AML-193 (cell line): ENCODE measurements at places on chromosomes 11 and 22.

DNA sequence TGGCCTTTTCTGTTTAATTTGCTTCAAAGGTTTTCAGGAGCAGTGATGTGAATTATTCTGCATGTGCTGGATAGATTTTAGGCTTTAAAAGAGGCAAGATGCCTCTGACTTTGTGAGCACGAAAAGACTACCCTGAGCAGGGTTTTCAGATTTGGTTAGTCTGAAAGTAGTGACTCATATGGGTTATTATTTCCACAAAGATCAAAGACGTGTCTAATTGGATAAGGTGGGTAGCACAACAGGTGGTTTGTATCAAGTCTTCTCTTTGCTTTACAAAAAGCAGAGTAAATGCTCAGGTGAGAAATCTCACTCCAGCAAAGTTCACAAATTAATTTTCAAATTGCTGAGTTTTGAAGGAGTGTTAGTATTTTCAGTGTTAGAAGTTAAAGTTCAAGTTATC is 37.6 kb upstream of the DBX1 start:
- DNase-seq, result no peak

DNA sequence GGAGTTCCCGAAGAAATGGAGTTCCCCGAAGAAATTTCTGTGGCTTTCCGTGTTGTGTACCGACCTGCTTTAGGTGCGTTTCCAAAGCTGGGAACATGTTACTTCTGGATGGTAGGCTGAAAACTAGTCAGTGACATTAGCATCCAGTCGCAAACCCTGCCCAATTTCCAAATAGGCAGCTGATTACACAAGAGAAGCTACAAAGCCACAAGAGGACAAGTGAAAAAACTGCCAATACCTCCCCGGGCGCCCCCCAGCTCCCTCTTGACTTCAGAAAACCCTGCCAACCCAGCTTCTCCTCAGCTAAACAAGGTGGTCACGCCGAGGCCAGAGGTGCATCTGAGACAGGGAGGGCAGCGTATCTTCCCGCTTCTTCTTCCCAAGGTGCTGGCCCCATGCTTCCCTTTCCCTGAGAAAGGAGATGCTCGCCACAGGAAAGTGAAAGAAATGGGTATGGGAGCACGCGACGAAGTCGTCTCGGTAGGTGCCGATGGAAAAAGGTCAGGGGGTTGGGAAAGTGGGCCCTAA is 551 bp downstream of the AGBL2 start:
- DNase-seq, result peak; percentile 62

- DNase-seq, result no peak
Observed at GRCh38 chr11:1807264-1807995, 27.4 kb upstream of the SYT8 start.

GRCh38 chr11:103988595-103988969 is 47.9 kb upstream of the DDI1 start:
- DNase-seq, result no peak

DNA sequence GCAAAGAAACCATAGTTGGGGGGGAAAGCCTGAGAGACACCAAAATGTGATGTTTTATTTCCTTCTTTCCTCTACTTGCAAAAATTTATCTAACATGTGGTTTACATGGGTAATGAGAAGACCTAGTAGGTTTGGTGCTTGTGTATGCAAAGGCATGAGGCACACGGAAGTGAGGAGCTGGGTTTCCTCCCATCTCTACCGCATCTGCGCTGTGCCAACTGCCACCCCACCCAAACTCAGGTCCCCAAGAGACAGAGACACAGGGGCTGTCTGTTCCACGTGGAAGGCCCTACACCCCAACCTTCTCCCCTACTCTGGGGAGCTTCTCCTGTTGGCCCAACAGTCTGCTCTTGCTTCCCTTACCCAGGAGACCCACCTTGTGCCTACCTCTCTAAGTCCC is 4.8 kb downstream of the RTL6 start:
- DNase-seq, result no peak

DNA sequence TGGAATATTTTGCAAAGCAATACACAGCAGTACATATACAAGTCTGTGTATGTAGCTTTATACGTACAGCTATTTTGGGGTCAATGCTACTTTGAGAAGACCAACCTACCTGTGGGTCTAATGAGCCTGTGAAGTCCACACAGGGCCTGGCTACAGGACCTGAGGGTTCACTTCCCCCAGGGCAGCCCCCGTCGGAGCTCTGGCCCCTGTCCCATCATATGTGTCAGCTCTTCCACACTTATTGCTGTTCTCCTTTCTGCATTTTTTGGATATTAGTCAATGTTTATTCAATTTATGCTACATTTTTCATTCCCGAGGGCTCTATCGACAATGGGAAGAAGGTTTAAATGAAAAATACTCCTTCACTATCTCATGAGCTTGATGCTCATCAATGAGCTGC is 1473.6 kb downstream of the BRD1 start:
- no peak for DNase-seq

- no peak for DNase-seq
Observed at GRCh38 chr22:48432781-48433518, 1394.7 kb downstream of the BRD1 start.

- no peak for DNase-seq
Observed at GRCh38 chr11:20937826-20938225, 268.4 kb downstream of the NELL1 start.

GRCh38 chr11:119027561-119028345 is 2.9 kb downstream of the SLC37A4 start:
- no peak for DNase-seq

GRCh38 chr11:17738151-17738973 is 3.8 kb downstream of the KCNC1 start:
- no peak for DNase-seq

- no peak for DNase-seq
Observed at GRCh38 chr11:70405679-70406395, 7.5 kb downstream of the CTTN start.

GRCh38 chr11:2771758-2772466 is 72.1 kb upstream of the KCNQ1OT1 start:
- DNase-seq, result no peak

- no peak for DNase-seq
Observed at GRCh38 chr11:75191330-75191717, 40.4 kb downstream of the SLCO2B1 start.

GRCh38 chr11:76831686-76832310 is 28.9 kb upstream of the ACER3 start:
- DNase-seq, result no peak

- no peak for DNase-seq
Observed at GRCh38 chr22:32552521-32552920, 77.9 kb downstream of the FBXO7 start.

DNA sequence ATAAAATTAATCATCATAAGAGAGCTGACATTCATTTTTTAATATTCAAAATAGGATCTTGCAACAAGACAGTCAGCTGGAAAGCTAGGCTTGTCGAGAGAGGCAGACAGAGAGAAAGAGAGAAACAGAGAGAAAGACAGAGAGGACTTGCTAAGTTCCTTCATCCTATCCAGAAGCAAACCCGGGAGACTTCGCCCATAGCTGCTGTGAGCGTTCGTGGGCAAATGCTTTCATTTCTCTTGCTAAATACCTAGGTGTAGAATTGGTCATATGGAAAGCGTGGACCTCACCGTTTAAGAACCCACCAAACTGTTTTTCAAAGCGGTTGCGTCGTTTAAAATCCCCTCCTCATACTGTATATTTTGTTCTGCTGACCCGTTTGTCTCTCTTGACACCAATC is 25.3 kb upstream of the KRTAP5-6 start:
- no peak for DNase-seq

DNA sequence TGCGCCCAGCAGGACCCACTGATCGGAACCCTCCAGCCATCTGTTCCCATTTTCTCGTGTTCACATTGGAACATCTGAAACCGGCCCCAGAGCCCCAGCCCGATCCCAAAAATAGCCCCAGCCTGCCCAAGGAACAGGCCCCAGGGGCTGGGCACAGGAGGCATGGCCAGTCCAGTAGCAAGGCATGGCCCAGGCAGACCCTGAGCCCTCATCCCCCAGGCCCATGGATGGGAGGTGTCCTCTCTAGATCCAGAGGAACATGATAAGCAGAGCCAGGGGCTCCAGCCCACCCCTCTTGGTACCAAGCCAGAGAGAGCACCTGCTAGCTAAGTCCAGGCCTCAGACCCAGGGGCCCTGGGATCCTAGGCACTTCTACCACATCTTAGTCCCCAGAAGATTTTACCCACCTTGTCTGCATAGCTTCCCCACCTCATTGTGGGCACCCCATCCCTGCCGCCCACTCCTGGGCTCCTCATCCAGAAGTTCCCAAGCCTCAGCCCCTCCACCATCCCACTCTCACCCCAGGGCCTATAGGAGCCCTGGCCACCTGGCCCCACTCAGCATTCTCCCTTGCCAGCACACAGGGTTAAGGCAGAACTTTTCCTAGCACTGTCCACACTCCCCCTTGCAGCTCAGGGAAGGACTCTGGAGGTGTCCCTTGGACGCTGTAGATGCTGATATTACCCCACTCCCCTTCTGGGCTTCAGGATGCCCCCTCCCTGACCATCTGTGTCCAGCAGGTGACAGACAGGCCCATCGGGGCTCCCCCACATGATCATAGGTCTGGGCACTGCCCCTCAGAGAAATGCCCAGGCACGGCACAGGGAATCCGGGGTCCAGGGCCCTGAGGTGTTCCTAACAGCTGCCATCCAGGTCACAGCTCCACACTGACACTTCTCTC is 9.5 kb downstream of the BCL9L start:
- no peak for DNase-seq

DNA sequence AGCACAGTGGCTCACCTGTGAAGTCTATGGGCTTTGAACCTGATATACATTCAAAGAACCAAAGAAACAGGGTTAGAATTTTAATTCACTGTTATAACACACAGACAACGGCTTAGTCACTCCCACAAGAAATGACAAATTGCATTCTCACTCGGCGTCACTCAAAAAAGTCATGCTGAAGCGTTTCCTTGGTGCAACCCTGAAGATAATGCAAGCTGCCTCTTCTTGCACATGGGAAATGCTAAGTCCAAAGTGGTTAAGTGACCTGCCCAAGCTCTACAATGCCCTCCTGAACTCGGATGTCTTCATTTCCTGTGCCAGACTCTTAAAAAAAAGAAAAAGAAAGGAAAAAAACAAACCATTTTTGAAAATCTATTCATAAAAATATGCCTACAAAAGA is 10.0 kb downstream of the LGR4 start:
- no peak for DNase-seq

DNA sequence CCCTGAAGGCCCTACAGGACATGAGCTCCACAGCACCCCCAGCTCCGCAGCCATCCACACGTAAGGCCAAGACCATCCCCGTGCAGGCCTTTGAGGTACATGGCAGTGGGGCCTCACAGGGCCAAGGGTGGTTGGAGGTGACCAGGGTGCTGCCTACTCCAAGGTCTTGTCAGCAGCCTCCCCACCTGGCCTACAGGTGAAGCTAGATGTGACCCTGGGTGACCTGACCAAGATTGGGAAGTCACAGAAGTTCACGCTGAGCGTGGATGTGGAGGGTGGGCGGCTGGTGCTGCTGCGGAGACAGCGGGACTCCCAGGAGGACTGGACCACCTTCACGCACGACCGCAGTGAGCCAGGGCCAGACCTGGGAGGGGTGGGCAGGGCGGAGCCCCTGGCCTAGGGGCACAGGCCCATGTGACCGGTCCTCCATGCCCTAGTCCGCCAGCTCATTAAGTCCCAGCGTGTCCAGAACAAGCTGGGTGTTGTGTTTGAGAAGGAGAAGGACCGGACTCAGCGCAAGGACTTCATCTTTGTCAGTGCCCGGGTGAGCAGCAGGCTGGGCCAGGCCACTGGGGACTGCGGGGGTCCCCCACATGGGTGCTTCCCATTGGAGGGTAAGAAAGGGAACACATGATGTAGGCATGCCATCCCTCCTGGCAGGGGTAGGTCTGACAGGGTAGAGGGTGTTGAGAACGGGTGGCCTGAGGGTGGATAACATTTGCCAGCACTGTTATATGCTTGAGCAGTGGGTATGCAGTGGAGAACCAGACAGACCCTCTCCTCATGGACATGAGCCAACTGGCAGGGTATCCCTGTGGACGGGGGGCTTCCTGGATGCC is 5.6 kb downstream of the INPPL1 start:
- DNase-seq, result no peak

DNA sequence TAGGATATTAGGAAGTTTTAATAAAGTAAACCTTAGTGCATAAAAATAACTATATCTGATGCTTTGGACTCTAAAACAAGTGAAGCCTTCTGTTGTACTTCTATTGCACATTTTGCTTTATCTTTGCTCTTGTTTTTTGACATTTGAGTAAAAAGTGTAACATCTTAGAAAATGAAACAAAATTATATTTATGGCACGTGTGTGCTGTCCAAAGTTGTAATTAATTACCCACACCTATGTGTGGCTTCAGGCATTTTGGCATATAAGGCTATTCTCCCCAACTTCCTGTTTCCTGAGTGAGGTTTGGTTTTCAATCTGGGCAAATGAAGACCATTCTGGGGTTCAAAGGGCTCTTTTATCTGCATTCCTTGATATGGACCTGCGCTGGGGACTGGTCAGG is at the start of gene OOSP1:
TSS of gene OOSP1 (plus strand) at position 301 of the 400 bp plus-strand sequence. CDS start at position 324, 23 bp downstream.
- DNase-seq, result no peak

GRCh38 chr22:29211066-29211465 is 5.4 kb downstream of the EMID1 start:
- DNase-seq, result no peak

DNA sequence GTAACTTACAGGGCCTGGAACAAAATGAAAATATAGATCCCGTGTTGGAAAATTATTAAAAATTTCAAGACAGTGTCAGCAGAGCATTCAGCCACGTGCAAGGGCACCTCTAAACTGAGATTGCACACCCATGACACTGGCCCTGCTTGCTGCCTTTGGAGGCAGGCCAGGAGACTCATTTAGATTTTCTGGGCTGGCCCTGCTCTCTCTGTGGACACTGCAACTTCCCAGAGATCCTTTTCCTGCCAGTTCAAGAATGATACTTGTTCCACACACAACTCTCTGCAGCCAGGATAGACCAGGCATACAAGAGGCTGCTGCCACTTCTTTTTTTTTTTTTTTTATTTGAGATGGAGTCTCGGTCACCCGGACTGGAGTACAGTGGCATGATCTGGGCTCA is 56.7 kb upstream of the PTPRJ start:
- DNase-seq, result no peak

- DNase-seq, result no peak
Observed at GRCh38 chr22:39481595-39481994, 20.5 kb upstream of the MIEF1 start.

GRCh38 chr22:35582218-35582860 is 34.8 kb downstream of the MB start:
- DNase-seq, result no peak

- no peak for DNase-seq
Observed at GRCh38 chr11:129658526-129658867, 157.2 kb upstream of the TMEM45B start.

- DNase-seq, result no peak
Observed at GRCh38 chr11:73645972-73646631, at the start of gene PLEKHB1. TSS of gene PLEKHB1 (plus strand) at chr11:73646581. CDS start at chr11:73646609, 28 bp downstream.

DNA sequence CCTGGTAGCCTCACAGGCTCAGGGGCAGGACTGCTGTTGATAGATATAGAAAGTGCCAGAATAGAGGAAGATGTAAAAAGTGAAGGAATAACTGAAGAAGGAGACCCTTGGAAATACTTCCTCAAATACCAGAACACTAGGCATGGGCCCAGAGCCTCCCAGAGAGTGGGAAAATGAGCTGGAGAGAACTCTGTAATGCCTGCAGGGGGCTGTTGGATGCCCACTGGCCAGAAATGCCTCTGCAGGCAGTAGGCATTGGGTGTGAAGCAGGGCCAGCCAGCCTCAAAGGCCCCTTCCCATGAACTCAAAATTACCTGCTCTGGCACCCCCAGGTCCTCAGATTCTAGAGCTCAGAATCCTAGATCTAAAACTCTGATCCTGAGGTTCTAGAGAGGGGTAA is 15.1 kb downstream of the P2RY2 start:
- no peak for DNase-seq
